ENCODE measurements at places on chromosomes 5 and 9.
A peak's percentile ranks its signal among the peaks of the same experiment; 100 is the strongest.

GRCh38 chr9:92467511-92467910 is 14.8 kb downstream of the ASPN start:
- no peak for DNase-seq

DNA sequence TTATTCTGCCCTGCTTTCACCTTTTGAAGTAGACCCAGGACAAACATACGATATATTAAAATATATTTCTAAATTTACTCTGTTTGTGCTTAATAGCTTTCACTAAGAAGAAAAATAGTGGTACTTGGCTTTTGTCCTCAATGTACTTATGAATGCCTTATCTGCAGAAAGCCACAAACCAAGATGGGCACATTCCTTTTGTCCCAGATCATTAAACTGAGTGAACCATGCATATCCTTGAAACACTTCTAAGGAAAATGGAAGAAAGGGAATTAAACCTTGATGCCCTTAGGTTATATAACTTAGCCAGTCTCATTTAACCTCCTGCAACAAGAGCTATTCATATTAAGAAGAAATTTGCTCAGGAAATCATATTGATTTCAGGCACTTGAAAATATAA is 553.8 kb upstream of the CDH9 start:
- DNase-seq = peak; percentile 60

DNA sequence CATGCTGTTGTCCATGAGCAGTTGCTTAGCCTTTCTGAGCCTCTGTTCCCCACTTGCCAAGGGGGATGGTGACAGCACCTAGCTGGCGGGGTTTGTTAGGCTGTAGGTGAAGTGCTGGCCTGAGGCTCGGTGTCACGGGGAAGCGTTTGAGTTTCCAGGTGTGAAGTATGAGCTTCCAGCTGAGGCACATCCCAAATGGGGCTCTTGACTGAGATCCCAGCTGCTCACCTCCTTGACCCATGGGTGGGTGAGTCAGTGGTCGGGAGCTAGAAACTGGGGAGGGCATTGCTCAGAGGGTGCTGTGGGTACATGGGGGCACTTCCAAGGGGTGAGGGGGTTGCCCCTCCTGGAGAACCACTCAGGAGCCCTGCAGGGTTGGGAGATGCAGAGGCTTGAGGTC is 26.4 kb upstream of the RNF130 start:
- DNase-seq = no peak

GRCh38 chr5:146079695-146080373 is 25.5 kb downstream of the PLAC8L1 start:
- no peak for DNase-seq

DNA sequence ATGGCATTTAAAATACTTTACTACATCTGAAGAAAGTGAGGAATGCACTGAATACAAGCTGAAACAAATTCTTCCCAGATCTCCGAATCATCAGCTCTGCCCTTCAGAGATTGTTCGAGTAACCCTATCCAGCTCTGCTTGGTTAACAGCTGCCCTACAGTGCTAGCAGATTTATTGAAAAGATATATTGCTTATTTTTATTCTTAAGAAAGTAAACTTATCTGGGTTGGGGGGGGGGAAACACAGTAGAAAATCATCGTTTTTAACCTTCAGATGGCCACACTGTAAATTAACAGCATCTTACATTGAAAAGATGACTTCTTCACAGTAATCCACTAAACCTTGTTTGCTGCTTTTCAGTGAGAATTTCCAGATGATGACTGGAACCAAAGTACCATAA is 210.8 kb downstream of the NFIB start:
- no peak for DNase-seq

- DNase-seq = no peak
Measured at GRCh38 chr9:115263371-115264075, 145.6 kb upstream of the TNC start.

DNA sequence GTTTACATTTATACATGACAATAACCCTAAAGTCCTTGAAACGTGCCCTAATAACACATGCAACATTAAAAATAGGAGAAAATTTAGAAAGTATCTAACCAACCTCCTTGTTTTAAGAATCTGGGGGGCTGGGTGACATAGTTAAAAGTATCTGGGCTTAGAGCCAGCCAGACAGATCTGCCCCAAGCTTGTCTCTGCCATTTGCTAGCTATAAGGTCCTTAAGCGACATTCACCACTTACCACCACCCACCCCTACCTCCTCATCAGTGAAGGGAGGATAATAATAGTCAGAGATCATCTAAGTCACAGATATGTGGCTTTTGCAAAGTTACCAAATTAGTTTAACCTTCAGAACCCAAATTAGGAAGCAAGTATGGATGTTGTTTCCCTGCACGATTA is 33.8 kb upstream of the CAST start:
- DNase-seq = no peak

DNA sequence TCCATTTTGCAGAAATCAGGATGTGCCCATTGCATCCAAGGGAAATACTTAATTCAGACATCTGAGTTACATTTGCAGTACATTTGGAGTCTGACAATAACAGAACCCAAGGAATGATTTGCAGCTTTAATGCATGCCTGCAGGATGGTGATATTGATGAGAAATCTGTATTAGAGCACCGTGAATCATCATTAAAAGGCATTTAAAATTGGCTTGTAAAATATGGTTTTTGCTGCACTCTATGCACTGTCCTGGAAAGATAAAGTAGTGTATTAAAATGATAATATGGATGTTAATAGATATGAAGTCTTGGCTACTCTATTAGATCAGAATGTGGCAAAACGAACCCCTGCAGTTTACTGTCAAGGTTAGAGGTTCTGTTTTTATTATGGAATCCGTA is 556.9 kb downstream of the MAT2B start:
- no peak for DNase-seq

DNA sequence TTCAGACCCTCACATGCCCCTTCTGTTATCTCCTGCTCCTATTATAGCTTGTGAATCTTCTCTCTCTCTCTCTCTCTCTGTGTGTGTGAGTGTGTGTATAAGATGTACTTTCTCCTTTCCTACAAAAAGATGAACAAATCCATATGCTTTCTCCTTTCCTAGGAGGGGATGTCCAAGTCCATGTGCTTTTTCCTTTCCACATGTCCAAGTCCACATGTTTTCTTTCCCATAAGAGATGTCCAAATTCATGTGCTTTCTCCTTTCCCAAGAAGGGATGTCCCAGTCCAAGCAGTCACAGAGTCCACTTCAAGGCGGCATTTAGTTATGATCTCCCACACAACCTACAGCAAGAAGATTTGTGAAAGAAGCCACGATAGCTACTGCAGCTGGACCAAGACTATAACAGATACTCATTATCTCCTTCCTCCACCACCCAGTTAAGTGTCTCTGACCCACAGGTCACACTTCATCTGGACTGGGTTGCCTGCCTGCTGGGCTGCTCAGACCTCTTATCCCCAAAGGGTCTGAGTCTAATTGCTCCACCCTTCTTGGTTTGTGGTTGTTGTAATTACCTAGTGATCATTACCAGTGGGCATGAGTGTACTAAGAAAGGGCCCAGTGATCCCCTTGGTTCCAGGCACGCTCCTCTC is 18.4 kb upstream of the FOXI1 start:
- no peak for DNase-seq

DNA sequence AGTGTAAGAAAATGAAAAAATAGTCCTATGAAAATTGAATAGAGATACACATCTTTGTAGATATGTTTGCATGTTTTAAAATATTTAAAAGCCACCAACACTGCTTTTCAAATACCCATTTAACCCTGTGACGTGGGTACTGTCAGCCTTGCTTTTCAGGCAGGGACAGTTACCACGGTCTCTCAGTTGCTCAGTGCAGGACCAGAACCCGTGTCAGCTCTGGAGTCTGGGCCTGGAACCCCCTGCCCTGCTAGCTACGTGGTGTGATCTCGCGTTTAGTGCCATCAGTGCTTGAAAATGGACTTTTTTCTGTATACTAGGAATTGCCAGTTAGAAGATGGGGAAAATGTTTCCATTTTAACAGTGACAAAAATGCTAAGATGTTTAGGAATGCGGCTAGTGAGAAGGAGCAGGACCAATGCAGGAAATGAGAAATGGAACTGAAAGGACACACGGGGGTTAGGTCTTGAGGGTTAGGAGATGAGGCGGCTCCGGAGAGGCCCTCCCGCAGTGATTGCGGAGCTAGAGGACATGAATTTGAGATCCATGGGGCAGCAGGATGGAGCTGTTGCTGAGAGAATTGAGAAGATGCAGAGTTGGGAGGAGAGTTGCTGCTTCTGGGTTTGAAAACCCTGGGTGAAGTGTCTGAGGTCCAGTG is 13.7 kb downstream of the RNU6ATAC start:
- DNase-seq = no peak

- DNase-seq = no peak
Measured at GRCh38 chr9:19404283-19405075, 4.3 kb upstream of the ACER2 start.

DNA sequence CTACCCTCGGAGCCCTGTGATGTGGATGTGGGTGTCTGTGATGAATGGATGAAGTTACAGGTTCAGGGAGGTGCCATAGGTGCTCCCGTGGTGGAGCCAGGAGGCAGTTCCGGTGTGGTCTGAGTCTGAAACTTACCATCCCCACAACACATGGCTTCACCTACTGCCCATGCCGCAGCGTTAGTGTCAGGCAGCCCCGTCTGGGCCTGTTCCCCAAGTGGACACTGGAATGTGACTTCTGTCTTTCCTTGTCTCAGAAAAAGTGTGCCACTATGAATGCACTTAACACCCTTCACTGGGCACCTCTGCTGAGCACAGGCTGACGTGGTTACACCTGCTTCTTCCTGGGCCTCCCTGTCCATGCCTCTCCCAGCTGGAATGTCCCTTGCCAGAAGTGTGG is 8.6 kb downstream of the ANKRD33B start:
- DNase-seq = no peak

GRCh38 chr9:123925819-123926218 is 4.1 kb downstream of the DENND1A start:
- DNase-seq = peak; percentile 48

DNA sequence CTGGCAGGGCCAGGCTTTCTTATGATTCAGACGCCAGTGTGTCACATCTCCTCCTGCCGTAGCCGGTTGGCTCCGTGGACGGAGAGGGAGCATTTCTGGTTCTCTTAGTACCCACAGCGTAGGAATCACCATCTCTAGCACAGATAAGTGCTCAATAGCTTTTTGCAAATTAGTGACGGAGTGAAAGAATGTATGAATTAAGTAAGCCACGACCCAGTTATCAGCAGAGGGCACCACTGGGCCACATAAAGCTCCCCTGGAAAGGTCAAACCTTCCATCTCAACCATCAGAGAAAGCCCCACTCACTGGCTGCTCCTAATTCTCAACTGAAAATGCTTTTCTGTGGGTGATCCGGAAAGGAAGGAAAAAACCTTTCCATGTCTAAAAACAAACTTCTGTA is 317.0 kb upstream of the ADCY2 start:
- no peak for DNase-seq

DNA sequence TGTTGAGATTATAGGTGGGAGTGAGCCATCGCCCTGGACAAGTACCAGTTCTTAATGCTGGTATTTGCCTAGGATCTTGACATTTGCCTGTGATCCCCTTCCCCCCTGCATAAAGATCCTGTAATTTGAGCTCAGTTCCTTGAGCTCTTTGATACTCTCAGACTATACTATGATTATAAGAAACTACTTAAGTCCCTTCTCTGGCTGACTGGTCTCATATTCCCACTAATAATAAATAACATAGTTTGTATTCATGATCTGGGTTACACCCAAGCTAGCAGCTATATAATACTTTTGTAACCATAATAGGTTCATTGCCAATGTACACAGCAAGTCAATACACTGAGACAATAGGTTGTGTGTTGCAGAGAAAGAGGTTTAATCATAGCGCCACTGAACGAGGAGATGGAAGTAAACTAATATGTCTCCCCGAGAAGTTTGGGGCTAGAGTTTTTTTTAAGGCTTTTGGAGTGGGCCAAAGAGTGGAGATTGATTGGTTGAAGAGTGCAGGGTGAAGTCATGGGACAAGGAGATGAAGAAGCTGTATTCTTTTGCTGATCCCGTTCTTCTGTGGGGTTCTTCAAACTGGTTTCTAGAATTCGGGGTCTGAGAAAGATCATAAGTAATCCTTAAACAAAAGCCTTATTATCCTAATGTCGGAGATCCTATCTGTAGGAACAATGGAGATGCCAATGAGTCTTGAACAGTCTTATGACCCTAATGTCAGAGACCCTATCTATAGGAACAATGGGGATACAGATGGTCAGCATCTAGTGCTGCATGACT is 20.7 kb upstream of the SHOC1 start:
- no peak for DNase-seq

DNA sequence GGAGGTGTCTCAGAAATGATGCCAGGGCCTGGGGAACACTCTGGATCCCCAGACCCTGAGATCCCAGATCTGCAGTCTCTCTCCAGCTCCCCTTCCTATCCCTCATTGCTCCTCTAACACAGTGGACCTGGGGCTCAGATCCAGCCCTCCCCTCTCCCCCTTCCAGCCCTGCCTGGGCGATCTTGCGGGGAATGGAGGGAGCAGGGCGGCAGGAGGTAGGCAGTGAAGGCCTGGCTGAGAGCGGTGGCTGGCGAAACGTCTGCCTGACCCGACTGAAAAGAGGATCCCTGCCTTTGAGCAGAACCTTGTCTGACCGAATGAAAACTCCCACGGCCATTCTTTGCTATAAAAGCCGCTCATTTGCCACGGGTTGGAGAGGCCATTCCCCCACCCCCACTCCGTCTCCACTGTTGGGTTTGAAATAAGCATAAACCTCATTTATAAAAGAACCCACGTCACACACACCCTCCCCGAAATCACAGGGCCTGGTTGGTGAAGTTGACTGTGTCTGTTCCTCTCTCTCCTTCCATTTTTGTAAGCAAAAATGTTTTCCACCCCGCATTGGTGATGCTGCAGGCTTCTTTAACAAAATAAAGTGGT is 8.8 kb downstream of the MSX2 start:
- DNase-seq = no peak

- no peak for DNase-seq
Measured at GRCh38 chr9:116479967-116480366, 207.1 kb upstream of the TRIM32 start.

DNA sequence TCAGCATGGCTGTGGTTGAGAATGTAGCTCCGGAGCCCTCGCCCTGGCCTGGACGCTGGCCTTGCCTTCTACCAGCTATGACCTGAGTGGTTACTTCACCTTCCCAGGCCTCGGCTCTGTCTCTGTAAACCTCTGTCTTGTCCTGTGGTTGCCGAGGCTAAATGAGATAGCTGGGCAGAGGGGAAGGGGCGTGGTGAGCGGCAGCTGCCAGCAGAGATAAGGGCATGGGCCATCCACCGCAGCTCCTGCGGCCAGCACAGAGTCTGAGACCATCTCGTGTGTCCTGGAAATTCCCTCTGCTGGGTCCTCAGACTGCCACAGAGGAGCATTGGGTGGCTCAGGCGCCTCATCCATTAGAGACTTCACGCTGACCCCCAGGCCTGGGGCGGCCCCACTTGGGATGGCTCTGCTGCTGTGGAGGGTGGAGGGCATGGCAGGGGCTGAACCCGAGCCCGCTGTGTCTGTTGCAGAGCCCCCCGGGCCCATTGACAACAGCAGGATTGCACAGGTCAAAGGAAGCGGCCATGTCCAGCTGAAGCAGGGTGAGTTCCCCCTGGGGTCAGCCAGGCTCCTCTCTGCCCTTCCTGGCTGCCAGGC is 43.9 kb downstream of the USP20 start:
- DNase-seq = no peak

GRCh38 chr9:135970128-135970815 is 9.1 kb upstream of the UBAC1 start:
- DNase-seq = no peak

All from SK-N-MC (cell line).